ENCODE measurements at places on chromosomes 2 and 18. TPM values are rescaled to one million over a fixed set of nuclear protein-coding genes. Genes with fewer than 3 reads are reported as not detected.

ASIC4 gene
- total RNA-seq, result not detected

KLHL41 gene
- 0.21 TPM for total RNA-seq

XDH gene
- not detected for total RNA-seq

RPL37A gene
- total RNA-seq, result 2,952 TPM

OSR1 gene
- not detected for total RNA-seq

DNAH6 gene
- total RNA-seq, result 0.25 TPM

KCNIP3 gene
- total RNA-seq, result 0.21 TPM

SERPINB13 gene
- not detected for total RNA-seq

SALL3 gene
- not detected for total RNA-seq

VSNL1 gene
- not detected for total RNA-seq

CRYBA2 gene
- total RNA-seq, result not detected

DNAH7 gene
- total RNA-seq, result 0.05 TPM

GAREM1 gene
- total RNA-seq, result 1.1 TPM

GAD1 gene
- total RNA-seq, result 0.60 TPM

RAX gene
- not detected for total RNA-seq

SLC8A1 gene
- 2.1 TPM for total RNA-seq

MBP gene
- total RNA-seq, result 4.0 TPM

STRADB gene
- total RNA-seq, result 16.8 TPM

COLEC11 gene
- not detected for total RNA-seq

IL1RL1 gene
- 44.0 TPM for total RNA-seq

FIGN gene
- 6.6 TPM for total RNA-seq
